Epithelial cell of esophagus (primary cell): ENCODE measurements at places on chromosomes 11 and 22.

DNA sequence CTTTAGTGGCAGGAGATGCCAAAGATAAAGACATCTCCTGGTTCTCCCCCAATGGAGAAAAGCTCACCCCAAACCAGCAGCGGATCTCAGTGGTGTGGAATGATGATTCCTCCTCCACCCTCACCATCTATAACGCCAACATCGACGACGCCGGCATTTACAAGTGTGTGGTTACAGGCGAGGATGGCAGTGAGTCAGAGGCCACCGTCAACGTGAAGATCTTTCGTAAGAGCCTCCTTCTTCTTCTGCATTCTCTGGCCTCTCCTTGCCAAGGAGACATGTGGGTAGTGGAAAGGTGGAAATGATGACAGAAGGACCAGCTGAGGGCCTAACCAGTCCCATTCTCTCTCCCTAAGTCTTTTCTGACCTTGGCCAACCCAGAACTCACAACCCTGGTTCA is 110.1 kb upstream of the TTC12 start:
- DNase-seq = peak; percentile 11

DNA sequence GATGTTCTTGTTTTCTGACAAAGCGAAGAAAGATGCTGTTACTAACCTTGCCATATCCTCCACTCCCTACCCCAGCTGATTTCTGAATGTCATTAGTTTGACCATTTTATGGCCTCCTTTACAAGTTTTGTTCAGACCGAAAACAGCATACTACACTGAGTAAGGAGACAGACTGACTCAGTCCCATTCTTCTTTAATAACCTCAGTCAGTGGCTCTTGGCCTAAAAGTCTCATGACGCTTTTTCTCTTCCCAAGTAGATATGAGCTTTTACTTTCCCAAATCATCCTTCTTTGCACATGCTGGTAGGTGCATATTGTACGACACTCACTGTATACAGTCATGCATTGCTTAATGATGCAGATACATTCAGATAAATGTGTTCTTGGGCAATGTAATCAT is 8.0 kb upstream of the FIBIN start:
- DNase-seq = no peak

- no peak for DNase-seq
Observed at GRCh38 chr22:19877626-19878339, 23.1 kb upstream of the GNB1L start.

DNA sequence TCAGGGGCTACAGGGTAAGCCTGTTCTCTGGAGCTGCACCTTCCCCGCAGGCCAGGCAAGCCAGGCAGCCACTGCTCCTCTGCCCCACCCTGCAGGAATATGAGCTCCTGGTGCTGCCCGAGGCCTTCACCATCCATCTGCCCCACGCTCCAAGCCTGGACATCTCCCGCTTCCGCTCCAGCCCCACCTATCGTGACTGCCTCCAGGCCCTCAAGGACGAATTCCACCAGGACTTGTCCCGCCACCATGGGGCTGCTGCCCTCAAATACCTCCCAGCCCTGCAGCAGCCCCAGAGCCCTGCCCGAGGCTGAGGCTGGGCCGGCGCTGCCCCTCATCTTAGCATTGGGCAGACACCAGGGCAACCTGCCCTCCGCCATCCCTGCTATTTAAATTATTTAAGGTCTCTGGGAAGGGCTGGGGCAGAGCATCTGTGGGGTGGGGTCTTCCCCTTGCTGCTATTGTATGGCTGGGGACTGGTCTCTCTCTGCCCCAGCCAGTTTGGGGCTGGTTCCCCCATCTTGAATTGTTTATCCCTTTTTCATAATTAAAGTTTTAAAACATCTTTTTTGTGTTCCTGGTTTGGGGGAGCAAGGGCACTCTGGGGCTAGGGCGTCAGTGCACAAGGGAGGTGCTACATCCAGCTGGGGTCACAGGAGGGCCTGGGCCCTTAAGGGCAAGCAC is 6.2 kb downstream of the LARGE2 start:
- peak; percentile 41 for DNase-seq

DNA sequence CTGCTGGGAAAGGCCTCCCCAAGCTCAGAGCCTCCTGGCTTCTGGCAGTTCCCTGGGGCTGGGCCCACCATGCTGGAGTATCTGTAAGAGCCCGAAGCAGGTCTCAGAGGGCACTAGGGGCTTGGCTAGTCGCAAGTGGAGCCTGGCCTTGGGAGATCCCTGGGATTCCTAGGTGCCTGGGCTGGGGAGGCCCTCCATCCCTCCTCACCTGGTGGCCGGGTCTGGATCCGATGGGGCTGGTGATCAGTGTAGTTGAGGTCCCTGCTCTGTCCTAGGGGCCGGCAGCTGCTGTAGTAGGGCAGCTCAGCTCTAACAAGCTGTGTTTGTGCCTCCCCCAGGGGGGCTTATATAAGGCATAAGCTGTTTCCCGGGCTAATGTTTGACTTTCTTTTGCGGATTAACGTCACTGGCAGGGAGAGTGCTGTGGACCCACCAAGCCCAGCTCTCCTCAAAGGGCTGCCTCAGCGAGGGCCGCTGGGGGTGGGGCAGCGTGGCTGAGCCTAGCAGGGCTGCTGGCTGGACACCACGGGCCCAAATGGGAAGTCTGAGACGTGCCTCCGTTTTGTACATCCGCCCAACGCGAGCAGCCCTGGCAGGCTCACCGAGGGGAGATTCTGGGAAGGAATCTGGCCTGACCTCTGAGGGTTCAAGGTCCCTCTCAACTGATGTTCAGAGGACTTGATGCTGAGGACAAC is at the start of gene SLC22A8:
Gene SLC22A8, minus strand, starts transcription at position 321 of the 695 bp plus-strand sequence. CDS start 883 bp downstream, outside the sequence.
- no peak for DNase-seq

GRCh38 chr11:126167488-126167887 is 44.0 kb downstream of the RPUSD4 start:
- no peak for DNase-seq

- no peak for DNase-seq
Observed at GRCh38 chr11:61518032-61518795, 9.7 kb downstream of the LRRC10B start.

DNA sequence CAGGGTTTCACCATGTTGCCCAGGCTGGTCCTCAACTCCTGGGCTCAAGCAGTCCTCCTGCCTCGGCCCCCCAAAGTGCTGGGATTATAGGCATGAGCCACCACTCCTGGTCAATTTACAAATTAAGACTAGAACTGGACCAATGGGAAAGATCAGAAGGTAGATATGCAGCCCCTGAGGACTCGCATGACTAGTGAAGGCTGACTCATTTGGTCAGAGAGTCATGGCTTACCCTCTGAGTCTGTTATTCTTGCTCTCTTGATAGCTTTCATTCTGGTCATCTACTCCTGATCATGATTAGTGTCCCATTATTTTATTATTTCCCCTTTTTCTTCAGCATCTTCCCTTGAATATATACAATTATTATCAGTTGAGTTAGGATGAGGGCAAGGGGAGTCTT is 2.7 kb upstream of the LDHAL6A start:
- DNase-seq = peak; percentile 44

- DNase-seq = no peak
Observed at GRCh38 chr11:132423266-132423665, 1052.9 kb downstream of the NTM start.

DNA sequence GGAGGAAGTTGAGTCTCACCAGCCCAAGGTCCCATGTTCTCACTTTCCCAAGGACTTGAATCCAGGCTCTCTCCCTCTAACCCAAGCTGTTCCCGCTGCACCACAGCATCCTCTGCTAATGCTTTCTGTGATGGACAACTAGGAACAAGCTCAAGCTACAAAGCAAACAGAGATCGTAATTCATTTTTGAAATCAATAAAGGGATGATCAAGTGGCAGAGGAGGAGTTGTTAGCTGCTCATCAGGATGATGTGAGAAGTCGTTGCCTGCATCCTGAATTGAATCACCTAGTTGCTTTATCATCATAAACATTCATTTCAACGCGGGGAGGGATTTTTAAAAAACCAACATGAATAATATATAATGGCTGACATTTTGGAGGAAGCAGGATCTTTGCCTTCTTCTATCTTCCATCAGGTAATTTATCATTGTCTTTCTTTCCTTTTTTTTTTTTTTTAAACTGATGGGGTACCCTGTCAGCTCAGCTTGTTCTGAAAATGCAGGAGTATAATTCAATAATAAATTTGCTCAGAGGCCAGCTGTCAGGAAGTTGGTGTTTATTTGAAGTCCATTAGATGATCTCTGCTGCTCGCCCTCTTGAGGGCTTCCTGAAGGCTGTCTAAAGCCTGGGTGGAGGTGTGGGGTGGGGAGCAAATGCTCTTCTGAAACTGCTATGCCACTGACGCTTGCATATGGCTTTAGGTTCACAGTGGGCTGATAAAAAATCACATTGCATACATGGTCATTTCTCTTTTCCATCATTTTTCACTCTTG is 174.4 kb upstream of the NARS2 start:
- no peak for DNase-seq

DNA sequence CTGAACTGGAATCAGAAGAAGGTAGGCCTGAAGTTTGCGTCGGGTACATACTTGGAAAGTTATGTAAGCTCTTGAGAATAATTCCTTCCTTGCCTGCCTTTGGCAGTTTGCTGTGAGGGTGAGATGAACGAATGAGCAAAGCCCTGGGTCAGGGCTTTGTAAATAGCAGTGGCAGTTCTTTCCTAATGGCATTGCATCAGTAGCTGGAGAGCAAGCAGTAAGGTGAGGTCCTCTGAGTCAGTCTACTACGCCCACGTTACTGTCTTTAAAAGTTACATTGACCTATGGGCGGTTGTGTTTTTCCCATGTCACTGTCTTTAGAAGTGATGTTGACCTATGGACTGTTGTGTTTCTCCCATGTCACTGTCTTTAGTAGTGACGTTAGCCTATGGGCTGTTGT is 179.1 kb upstream of the E2F8 start:
- DNase-seq = peak; percentile 93

DNA sequence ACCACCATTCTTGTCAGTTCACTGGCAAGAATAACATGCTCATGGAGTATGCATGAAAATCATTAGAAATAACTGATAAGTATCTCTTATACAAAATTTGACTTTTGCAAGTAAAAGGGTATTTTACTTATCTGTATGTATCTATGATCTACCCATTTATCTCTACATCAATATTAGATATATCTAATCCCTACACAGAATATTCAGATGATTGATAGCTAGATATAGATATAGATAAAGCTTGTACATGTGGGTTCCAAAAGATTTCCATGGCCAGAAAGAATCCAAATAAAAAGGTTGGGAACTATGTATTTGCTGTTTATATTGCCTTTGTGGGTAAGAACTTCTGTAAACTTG is 185.5 kb downstream of the MAML2 start:
- no peak for DNase-seq

DNA sequence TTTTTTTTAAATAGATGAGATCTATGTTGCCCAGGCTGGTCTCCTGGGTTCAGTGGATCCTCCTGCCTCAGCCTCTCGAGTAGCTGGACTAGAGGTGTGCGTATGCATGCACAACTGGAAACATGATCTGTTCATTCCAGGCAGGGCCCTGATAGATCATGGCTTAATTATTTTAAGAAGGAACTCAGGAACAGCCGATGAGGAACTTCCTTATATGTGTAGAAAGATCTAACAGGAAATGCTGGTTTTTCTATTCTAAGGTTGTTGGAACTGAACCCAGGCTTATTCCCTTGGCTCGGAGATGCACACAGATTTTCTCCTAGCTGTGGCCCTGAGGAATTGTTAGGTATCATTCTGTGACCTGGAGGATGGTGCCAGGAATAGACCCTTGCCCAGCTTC is 32.4 kb downstream of the SPECC1L start:
- peak; percentile 77 for DNase-seq

- no peak for DNase-seq
Observed at GRCh38 chr11:64390558-64390957, 31.6 kb downstream of the RPS6KA4 start.

DNA sequence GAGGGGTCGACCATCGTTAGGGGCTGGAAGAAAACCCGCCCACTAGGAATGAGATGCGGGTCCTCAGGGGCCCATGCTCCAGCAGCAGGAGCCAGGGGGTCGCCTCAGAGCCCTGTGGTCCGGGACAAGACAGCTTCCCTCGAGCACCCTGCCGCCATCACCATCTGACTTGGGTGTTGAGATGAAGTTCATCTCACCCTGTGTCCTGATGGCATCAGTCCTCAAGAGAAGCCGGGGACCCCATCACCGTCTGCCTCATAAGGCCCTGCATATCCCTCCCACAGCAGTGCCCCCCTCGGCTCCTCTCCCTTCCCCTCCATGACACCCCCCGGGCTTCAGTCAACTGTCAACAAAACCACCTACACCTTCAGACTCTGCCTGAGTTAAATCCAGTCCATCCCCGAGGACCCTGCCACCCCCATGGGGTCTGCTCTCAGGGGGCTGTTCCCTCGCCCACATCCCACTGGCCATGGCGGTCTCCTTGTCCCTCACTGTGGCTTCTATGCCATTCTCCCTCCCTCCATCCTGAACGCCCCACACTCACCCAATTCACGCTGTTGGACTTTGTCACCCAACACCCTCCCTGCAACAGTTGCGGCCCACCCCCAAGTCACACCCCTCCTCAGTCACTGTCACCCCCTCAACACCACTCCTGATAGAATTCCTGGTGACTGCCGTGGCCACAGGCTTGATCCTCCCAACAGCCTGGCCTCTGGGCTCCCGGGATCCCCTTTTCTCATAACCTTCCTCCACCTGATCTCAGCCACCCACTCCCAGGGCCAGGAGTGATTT is 87.7 kb upstream of the RTL6 start:
- no peak for DNase-seq

- no peak for DNase-seq
Observed at GRCh38 chr11:134522782-134523570, 110.9 kb upstream of the B3GAT1 start.

- no peak for DNase-seq
Observed at GRCh38 chr22:29219881-29220670, 14.4 kb downstream of the EMID1 start.

DNA sequence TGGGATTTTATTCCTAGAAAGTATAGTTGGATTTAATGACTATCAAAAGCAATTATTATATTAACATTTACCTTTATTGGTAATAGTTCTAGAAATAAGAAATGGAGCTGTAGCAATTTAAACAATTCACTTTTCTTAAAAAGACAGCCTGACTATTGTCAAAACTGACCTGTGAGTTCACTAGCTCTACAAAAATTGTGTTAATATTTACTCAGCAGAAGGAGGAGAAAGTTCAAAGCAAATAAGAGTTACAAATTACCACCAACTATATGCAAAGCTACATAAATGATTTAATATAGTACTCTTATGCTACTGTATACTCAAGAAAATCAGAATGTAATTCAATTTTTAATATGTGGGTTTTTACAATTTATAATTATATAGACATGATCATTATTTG is 310.0 kb downstream of the DCDC1 start:
- no peak for DNase-seq

GRCh38 chr11:119666061-119666460 is 62.9 kb downstream of the NECTIN1 start:
- DNase-seq = peak; percentile 59

- DNase-seq = no peak
Observed at GRCh38 chr11:128696941-128697340, 3.1 kb downstream of the FLI1 start.

GRCh38 chr11:68969386-68969785 is 11.4 kb downstream of the MRGPRD start:
- no peak for DNase-seq

- DNase-seq = peak; percentile 66
Observed at GRCh38 chr11:250740-251299, 14.0 kb downstream of the PSMD13 start.
